ENCODE measurements at places on chromosomes 1 and 21.

DNA sequence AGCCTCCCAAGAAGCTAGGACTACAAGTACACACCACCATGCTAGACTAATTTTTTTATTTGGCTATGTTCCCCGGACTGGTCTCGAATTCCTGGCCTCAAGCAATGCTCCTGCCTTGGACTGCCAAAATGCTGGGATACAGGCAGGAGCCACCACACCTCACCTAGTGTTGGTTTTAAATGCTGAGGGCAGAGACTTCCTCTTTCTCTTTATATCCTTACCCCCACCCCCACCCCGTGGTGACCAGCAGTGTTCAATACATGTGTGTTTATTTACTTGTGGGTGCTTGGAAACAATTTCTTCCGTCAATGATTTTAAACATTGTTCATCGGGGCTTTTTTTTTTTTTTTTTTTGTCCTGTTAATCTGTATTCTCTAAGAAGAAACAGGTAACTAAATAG, 158.9 kb downstream of the ZBTB18 start:
- no peak for DNase-seq

DNA sequence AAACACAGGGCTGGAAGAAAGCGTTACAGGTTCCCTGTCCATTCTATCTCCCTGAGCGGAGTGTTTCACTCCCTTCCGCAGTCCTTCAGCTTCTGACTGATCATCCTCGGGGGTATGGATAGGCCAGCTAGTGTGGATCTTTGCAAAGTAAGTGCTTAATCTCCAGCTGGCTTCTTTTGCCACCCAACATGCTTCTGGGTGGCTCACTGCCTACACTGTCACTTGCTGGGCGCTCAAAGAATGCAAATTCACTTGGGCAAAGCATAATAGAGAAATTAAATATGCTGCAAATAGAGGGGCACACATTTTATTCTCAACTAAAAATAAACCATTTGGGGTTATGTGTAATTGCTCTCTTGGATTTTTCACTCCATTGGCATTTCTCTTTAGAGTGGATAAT, 265.6 kb downstream of the TNR start:
- DNase-seq, result no peak

GRCh38 chr21:44521301-44521927, 18.6 kb downstream of the KRTAP10-1 start:
- no peak for DNase-seq

DNA sequence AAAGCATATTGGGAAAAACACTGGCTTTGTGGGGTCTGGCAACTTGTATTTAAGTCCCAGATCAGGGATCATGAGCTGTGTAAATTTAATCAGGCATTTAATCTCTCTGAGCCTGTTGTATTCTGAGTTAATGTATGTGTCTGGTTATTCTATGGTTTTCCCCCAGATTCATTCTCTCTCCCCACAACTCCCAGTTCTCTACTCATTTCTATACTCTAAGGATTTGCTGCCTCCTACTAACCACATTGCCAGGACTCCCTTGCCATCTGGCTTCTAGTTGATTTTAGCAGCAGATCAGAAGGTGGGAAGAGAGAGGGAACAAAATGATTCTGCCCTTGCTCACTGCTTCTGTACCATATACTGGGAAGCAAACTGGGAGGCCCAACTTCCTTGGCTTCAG, 31.4 kb upstream of the S1PR1 start:
- DNase-seq, result no peak

GRCh38 chr1:156502894-156503697, 2.5 kb upstream of the MEF2D start:
- DNase-seq, result peak; percentile 48

DNA sequence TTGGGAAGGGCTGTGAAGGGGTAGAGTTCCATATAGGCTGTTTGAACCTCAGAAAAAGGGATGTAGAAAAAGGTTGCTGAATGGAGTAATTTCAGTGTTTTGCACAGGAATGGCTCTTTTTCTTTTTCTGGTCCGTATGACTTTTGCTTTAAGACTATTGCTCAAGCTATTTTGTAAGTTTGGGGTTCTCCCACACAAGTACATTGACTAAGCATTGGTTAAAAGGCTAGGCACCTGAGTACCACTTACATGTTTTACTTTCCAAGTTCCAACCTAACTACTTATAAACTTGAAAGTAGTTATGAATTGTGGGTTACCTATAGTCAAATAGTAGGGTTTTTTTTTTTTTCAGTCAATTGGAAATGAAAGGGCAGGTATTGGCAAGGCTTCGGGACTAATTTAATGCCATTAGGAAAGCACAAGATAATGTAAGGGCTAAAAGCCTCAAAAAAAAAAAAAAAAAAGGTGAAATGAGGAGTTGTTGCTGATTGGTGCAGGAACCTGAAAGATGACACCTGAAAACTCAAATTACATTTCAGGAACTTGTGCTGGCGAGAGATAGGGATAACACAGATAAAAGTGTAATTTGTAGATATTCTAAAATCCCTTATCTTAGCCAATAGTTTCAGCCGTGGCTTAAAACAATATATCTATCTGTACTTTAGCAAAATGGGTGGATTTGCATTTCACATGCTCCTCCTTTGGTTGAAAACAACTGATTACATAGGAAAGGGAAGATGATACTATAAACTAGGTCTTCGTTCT, 209.5 kb downstream of the RPS6KC1 start:
- DNase-seq, result no peak

GRCh38 chr1:2526824-2527555, 594 bp upstream of the PANK4 start:
- no peak for DNase-seq

DNA sequence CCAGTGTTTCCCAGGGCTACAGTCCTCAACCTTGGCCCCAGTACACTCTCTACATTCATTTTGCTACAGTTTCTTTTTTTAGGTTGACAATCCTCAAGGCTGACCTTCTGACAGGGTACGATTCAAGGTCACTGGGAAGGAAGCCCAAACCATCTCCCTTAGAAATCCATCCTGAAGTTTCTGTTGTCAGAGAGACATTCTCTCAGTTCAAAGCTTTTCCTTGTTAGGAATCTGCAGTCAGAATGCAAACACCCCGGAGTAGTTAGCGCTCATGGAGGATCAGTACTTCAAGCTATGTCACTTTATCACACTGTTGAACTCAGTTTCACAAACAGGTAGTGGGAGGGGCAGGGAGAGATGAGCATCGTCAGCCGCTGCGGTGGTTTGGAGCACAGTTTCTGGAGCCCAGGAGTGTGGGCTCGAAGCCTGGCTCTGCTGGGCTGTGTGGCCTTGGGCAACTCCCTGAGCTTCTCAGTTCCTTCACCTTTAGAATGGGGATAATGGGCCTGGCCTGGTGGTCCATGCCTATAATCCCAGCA, 4.2 kb downstream of the SLC2A5 start:
- DNase-seq, result no peak

DNA sequence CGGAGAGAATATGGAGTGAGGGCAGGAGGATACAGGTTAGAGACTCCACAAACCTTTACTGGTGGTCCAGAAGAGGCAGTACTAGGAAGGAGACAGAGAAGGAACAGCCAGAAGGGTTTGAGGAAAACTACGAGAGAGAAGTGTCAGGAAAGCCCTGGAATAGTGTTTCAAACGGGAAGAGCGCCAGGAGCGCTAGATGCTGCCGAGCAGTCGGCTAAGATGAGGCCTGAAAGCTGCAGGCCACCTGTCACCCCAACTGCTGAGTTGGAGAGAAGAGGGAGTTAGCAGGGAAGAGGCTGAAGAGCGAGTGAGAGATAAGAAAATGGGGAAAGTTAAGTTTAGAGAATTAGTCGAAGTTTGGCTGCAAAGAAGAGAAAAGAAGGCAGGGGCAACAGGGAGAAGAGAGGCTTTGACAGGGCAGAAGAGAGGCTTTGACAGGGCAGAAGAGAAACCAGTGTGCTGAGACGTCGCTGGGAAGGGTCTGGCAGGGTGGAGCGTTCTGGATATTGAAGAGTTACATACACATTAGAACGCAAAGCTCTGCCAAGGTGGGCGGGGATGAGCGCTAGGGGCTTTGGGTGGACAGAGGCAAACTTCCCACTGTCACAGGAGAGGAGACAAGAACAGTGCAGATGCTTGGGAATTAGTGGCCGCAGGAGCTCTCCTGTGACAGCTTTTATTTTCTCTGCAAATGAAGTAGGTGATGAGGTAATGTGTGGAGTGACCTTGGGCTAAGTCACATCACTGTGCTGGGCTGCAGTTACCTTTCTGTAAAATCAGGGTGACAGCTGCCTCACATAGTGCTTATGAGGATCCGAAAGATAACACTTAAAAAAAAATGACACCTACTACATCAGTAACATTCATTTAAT, 31.2 kb downstream of the PCSK9 start:
- DNase-seq, result no peak

- no peak for DNase-seq
These were observed 33.0 kb upstream of the ADARB1 start for GRCh38 chr21:45041351-45041805.

- no peak for DNase-seq
These were observed 20.5 kb downstream of the TEX38 start for GRCh38 chr1:46691997-46692790.
